Activated CD4-positive, alpha-beta T cell treated with anti-CD3 and anti-CD28 coated beads, Interleukin-2, amount 50 U/mL, for 24 hours (primary cell): ENCODE measurements at places on chromosomes 6 and 20.

DNA sequence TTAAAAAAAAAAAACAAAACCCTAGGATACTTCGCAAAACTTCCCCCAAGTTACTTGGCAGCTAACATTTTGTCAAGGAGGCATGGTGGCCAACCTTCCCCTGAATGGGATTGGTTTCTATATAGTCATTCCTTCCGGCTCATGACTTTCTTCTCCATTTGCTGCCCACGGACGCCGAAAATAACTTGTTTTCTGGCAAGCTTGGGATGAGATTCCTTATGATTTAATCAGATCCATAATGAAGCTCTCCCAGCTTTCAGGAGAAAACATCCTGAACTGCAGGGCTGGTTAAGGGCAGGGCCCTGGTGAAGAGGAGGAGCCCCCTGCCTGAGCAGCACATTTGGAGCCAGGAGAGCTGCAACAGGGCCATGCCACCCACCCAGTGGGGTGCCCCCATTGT lies 49.9 kb downstream of the PPP1R16B start:
- DNase-seq, result no peak

- DNase-seq, result no peak
Measured at GRCh38 chr6:79949233-79949632, 1.9 kb upstream of the ELOVL4 start.

DNA sequence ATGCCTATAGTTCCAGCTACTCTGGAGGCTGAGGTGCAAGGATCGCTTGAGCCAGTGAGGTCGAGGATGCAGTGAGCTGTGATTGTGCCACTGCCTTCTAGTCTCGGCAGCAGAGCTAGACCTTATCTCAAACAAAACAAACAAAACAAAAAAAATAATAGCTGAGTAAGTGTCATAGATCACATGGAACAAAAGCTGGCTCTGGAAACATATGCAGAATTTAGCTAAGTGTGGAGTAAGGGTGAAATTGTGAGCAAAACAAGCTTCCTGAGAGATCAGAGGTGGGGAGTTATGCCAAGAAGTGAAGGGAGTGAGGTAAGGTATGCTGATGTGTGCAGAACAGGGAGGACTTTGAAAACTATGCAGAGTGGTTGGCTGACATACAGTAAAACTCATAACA lies 18.7 kb downstream of the SGK1 start:
- DNase-seq, result no peak

DNA sequence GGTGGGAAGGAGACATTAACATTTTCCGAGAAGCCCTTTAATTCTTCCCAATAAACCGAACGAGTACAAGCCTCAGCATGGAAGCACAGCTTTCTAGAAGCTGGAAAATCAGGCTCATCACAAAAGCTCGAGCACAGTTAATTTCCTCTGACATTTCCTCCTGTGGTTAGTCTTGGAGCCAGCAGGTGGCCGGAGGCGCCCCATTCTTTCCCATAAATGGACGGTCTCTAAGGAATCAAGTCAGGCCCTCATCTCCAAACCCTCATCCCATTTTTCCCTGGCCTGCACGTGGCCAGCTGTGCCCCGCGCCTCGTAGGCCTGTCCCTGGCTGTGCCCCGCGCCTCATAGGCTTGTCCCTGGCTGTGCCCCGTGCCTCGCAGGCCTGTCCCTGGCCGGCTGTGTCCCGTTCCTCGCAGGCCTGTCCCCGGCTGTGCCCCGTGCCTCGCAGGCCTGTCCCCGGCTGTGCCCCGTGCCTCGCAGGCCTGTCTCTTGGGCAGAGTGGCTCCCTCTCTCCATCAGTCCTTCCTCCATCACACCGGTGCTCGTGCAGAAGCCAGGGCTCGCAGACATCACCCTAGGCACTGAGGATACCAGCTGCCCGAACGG lies 19.7 kb upstream of the NTSR1 start:
- no peak for DNase-seq

DNA sequence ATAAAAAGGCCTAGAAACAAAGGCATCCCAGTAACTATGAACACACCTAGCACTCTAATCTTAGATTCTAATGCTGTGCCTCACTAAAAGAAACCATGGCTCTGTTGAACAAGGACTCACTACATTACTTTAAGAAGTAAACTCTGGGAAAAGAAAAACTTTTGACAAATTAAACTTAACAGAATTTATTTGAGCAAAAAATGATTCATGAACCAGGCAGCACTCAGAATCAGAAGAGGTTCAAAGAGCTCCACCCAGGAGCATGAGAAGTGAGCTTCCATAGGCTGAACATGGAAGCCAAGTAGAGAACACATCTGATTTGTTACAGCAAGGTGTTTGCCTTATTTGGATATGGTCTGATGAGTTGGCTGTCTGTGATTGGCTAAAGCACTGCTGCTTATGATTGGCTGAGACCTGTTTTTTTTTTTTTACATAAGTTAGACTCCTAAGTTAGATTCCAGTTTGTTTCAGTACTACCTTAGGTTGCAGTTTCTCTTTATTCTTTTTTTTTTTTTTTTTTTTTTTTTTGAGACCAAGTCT lies 343.6 kb upstream of the SASH1 start:
- DNase-seq, result no peak

- DNase-seq, result no peak
Measured at GRCh38 chr20:57223648-57224489, 42.6 kb downstream of the BMP7 start.

DNA sequence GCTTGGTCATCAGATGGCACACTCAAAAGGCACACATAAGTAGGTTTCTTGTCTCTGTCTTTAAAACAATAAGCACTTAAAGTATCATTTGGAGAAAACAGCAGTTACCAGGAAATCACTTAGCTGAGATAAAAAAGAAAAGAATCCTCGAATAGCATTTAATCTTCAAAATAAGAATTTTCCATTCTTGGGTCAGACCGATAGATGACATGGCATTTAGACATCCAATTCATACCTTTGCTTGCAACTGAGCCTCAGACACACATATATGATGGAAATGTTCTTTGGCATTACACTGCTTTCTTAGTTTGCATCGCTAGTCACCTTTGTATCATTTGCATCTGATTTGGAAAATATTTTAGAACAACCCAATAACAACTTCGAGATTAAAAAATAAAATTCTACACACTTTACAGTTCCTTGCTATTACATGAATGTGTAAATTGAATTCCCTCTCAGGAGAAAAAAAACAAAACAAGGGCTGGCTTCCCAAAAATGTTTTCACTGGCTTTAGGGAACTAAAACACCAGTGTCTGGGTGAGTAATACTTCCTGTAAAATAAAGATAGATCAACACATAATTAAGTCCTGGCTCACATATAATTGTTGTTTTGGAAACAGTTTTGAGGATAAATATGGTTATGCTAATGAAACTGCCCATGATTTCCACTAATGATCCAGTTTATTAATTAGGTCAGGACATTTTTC lies 1.3 kb upstream of the RNF217 start:
- no peak for DNase-seq

DNA sequence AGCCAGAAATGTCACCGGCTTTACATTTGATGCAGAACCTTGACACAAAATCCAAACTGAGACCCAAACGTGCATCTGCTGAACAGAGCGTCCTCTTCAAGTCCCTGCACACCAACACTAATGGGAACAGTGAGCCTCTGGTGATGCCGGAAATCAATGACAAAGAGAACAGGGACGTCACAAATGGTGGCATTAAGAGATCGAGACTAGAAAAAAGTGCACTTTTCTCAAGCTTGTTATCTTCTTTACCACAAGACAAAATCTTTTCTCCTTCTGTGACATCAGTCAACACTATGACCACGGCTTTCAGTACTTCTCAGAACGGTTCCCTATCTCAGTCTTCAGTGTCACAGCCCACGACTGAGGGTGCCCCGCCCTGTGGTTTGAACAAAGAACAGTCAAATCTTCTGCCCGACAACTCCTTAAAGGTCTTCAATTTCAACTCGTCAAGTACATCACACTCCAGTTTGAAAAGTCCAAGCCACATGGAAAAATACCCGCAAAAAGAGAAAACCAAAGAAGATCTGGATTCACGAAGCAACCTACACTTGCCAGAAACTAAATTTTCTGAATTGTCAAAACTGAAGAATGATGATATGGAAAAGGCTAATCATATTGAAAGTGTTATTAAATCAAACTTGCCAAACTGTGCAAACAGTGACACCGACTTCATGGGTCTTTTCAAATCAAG lies 108.4 kb downstream of the RTN4IP1 start:
- peak; percentile 84 for DNase-seq

DNA sequence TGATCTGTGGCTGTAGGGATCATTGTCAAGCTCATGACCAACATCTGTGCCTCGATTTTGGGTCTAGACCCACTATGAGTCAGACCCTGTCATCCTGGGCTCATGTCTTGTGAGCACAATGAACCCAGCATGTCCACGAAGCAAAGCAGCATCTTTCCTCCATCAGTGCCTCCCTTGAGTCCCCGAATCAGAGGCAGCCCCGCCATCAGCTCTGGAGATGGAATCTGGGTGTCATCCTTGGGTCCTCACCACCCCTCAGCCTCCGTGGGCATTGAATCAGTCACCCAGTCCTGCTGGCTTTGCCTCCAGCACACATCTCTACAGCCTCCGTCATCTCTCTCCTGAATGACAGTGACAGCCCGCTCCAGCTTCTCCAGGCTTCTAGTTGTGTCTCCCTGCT lies 56.9 kb downstream of the CHMP4B start:
- no peak for DNase-seq

GRCh38 chr6:149331043-149331807 lies 13.7 kb downstream of the TAB2 start:
- DNase-seq, result no peak

- no peak for DNase-seq
Measured at GRCh38 chr6:30829639-30830255, 54.6 kb upstream of the DDR1 start.

DNA sequence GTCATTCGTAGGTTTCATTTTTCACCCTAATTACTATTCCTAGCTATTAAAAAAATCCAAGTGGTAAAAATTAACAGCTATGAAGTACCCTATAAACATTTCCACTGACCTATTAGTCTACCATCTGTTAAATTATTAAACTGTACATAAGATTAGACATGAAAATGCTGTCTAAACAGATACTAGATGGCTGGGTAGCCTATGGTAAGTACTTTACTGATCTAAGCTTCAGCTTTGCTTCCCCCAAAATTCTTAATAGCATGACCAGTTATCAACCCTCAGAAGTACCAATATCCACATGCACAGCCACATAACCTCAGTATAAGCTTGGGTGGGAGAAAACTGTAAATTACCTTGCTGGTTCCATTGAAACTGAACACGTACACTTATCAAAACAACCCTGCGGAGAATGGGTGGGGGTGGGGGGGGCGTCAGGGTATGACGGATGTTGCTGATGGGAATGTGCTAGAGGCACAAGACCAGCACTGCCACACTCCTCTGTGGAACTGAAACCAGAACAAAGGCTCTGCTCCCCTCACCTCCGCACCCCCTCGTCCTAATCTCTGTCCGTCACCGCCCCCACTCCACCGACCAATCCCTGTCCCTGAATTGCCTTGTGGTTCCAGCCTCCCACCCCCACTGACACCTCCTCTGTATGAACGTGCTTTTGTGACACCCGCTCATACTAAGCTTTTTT lies 45.3 kb downstream of the B4GALT5 start:
- DNase-seq, result peak; percentile 18
